ENCODE measurements at places on chromosomes 12 and 14. TPM values are rescaled to one million over a fixed set of nuclear protein-coding genes. Genes with fewer than 3 reads are reported as not detected.

MIP gene
- not detected for total RNA-seq

STXBP6 gene
- not detected for total RNA-seq

PLA2G1B gene
- total RNA-seq: not detected

MIA2 gene
- total RNA-seq: 63.2 TPM

VWF gene
- total RNA-seq: not detected

PRIMA1 gene
- 0.07 TPM for total RNA-seq

KRT2 gene
- total RNA-seq: not detected

DNA sequence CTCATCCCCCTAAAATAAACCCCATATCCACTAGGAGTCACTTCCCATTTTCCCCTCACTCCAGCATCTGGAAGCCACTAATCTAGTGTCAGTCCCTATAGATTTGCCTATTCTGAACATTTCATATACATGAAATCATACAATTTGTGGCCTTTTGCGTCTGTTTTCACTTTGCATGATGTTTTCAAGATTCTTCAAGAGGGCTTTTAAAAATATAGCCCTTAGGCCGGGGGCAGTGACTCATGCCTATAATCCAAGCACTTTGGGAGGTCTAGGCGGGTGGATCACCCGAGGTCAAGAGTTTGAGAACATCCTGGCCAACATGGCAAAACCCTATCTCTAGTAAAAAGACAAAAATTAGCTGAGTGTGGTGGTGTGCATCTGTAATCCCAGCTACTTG, 104.7 kb downstream of the VEZT start:
- DNase-seq: no peak

DNA sequence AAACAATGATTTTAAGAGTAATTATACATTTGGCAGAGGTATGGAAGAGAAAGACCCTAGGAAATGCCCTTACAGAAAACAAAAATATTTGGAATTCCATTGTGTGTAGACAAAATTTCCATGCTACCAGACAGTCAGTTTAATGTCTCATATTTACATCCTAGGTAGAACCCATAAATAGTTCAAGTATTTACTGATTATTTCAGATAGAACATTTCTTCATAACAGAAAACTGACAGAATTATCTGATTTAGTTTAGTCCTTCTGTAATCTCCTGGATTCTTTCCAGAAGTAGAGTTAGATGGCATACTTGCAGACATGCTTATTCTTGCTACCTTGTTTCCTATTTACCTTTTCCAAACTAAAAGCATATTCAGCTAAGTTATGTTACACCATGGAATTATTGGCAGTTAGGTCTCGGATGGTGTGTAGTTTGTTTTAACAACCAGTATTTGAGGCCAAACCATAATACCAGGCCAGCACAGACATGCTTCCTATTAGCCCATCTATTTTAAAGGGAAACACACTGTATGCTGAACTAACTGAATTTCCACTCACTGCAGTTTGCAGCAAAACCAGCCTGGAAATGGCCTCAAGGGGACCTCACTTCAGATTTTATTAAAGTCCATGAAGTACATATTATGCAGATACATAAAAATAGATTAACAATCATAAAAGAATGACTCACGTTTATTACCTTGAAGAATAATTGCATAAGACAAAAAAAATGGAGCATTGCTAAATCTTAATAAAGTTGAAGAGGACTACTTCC, 126.6 kb upstream of the LRIG3 start:
- peak; percentile 78 for DNase-seq

DNA sequence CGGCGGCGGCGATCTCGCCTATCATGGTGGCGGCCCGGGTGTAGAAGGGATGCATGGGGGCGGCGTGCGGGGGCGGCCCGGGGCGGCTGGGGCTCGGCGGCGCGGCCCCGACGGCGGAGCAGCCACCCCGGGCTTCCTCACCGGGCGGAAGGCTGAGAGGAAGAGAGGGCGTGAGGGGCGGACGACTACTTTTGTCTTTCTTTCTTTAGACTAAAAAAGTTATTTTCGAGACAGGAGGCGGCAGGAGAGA, 240 bp downstream of the BTG1 start:
- DNase-seq: no peak

- no peak for DNase-seq
Measured at GRCh38 chr12:129984106-129984505, 80.3 kb upstream of the TMEM132D start.

- DNase-seq: peak; percentile 59
Measured at GRCh38 chr12:43676183-43676813, 82.3 kb downstream of the PUS7L start.

GRCh38 chr12:40738856-40739255, 46.6 kb downstream of the CNTN1 start:
- no peak for DNase-seq

DNA sequence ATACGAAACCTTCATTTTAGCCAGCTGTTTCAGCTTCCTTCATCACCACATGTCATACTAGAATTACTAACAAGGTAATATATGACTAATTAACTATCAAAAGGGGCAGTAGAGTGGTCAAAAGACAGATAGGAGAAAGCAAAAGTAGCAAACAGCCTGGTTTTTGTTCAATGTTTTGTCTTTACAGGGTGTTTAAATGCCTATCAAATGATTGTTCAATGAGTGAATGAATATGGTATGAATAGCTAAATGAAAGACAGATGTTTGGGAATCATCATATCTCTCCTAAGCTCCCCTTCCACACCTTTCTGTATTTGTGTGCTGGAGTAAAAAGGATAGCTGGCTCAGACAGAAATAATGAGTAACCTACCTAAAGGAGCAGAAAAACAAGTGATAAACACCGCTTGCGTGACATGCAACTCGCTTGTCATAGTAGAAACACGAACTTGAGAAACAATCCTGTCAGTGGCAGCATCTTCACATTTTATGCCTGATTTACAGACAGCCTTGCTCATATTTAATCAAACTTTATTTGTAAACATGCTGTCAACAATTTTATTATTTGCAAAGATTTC, 34.2 kb downstream of the ABCC9 start:
- DNase-seq: no peak

- DNase-seq: no peak
Measured at GRCh38 chr14:54650331-54650958, 83.5 kb downstream of the SAMD4A start.

Measured in MCF 10A (cell line).